ENCODE measurements at places on chromosomes 5 and 9. TPM values are rescaled to one million over a fixed set of nuclear protein-coding genes. Genes with fewer than 3 reads are reported as not detected.
A peak's percentile ranks its signal among the peaks of the same experiment; 100 is the strongest.

The RIGI gene
- total RNA-seq = 24.6 TPM

The LRRC14B gene
- total RNA-seq = not detected

The ACOT12 gene
- not detected for total RNA-seq

The IL5 gene
- not detected for total RNA-seq

The LURAP1L gene
- 29.2 TPM for total RNA-seq

The MSX2 gene
- 0.27 TPM for total RNA-seq

The MZB1 gene
- total RNA-seq = 7.8 TPM

- DNase-seq = peak; percentile 69
These were observed 49.9 kb downstream of the ZFAND5 start for GRCh38 chr9:72315089-72315509.

- no peak for DNase-seq
These were observed 17.4 kb upstream of the FAT2 start for GRCh38 chr5:151608522-151608921.

DNA sequence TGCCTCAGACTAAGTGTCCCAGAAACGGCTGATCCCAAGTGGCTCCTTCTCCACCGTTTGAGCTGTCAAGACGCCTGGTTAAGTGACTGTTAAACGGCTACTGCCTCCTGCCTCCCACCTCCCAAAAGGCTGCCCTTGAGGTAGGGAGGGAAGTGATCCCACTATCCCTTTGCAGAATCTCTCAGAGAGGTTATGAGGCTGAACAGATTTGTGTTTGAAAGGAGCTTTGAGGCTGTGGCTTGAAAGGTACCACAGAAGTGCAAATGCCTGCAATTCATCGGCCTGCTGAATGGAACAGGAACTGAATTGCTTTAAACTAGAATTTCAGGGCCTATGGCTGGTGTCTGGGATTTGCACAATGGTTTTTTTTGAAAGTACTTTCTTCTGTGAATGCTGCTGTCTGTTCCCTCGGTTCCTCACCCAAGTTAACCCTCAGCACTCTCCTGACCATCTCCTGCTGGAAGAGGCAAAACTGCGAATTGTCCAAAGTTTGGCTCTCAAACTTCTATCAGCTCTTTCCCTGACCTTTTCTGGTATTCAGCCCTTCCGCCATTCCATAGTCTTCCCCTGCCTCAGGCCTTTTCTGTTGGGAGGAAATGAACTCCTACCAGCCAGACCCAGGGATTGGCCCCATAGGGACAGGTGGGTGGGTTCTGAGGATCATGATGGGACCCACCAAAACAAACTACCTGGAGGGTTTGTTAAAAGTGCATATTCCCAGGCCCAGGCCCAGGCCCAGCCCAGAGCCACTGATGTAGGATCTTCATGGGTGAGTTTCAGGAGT is 453.3 kb downstream of the KDM4C start:
- no peak for DNase-seq

- DNase-seq = peak; percentile 27
These were observed 176.6 kb downstream of the CACNA1B start for GRCh38 chr9:138053996-138054752.

GRCh38 chr9:120394058-120394669 is 185.8 kb downstream of the CDK5RAP2 start:
- DNase-seq = no peak

GRCh38 chr5:73370640-73371583 is 77.7 kb downstream of the FOXD1 start:
- DNase-seq = no peak

DNA sequence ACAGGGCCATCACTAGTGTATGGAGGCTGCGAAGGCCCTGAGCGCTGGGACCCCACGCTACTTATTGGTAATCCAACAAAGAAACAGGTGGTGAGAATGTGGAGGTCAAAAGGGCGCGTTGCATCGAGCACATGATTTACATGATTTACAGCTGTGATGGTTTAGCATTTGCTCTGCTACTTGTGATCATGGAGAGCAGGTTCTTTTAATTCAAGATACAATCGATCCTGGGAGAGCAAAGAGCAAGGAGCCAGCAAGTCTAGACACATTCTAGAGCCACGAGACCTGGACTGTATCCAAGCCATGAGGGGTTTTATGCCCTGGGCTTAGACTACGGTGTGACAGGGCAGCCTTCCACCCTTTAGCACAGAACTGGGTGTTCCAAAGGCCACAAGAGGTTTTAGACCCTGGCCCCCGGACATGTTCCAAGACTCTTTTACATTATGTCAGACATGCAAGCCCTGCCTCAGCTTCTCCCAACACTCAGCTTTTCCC is 47.0 kb upstream of the CLK4 start:
- no peak for DNase-seq
